ENCODE measurements at places on chromosomes 1 and 21.

- DNase-seq: no peak
Observed at GRCh38 chr1:102593276-102593675, 515.0 kb downstream of the COL11A1 start.

DNA sequence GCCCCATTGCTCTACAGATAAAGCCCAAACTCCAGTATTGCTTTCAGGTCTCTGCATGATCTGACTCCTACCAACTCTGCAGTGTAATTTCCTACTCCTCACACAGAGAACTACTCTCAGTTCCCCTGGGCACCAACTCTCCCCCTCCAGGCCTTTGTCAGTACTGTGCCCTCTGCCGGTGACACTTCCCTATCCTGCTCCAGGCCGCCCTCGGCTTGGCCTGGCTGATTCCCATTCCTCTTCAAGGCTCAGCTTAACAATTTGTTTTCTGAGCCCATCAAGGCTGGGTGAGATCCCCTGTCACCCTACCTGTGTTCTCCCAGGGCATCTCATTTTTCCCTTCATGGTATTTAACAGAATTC lies 2.6 kb downstream of the SLAMF8 start:
- DNase-seq: no peak

GRCh38 chr1:10401281-10401680 lies 2.4 kb downstream of the PGD start:
- DNase-seq: no peak

- DNase-seq: no peak
Observed at GRCh38 chr1:208088319-208088718, 155.9 kb downstream of the PLXNA2 start.

DNA sequence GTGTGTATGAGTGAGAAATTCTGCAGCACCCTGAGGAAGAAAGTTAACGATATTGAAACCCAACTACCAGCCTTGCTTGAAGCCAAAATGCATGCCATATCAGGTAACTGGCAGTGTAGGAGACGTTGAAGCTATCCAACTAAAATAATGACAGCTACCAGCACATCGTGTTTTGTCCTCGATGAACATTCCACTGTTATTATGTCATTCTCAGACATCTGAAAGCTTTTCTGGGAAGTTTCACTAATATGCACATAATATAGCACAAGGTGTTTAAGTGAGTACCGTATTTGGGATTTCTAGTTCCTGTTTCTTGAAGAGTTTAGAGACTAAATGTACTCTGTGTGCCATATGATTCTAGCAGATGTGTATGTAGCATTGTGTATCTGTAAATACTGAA lies 173.5 kb downstream of the DISC1 start:
- DNase-seq: no peak

DNA sequence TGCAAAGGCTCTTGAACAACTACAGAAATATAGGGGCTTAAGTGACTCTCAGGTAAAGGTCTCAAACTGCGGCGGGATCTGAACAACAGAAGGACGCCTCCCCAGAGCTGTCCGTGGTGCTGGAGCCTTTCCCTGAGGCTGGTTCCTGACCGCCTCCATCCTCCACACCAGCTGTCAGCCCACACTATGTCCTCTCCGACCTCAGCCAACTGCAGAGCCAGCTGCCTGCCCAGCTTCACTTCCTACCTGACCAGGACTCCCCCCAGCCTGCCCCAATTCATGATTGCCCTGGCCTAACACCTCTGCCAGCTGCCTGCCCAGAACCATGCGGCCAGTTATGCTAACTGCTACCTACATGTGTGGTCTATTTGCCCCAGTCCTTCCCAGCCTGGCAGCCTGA lies 63.6 kb upstream of the ZC3H12A start:
- no peak for DNase-seq

GRCh38 chr1:30275926-30276764 lies 447.2 kb downstream of the MATN1 start:
- DNase-seq: no peak

- no peak for DNase-seq
Observed at GRCh38 chr1:243849421-243850201, 432 bp downstream of the AKT3 start.

- DNase-seq: no peak
Observed at GRCh38 chr1:225943582-225943981, 2.6 kb upstream of the LEFTY2 start.

GRCh38 chr21:37063433-37063832 lies 9.4 kb downstream of the PIGP start:
- DNase-seq: no peak

- no peak for DNase-seq
Observed at GRCh38 chr1:223041481-223041880, 101.6 kb downstream of the TLR5 start.

DNA sequence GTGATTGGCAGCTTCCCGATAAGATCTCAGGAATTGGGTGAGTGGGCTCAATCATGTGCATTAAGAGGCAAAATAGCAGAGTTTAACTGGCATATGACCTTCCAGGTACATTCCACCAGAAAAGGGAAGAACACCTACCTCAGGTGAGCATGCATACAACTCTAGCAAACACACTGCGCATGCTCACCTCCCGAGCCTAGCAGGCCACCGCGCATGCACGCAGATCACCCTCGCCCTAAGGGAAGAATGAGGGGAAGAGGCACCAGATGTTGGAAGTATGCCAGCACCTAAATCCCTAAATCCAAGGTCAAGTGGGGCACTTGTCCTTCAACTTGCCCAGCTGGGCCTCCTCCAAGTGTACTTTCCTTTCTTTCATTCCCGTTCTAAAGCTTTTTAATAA lies 23.6 kb upstream of the CBR3 start:
- DNase-seq: no peak

DNA sequence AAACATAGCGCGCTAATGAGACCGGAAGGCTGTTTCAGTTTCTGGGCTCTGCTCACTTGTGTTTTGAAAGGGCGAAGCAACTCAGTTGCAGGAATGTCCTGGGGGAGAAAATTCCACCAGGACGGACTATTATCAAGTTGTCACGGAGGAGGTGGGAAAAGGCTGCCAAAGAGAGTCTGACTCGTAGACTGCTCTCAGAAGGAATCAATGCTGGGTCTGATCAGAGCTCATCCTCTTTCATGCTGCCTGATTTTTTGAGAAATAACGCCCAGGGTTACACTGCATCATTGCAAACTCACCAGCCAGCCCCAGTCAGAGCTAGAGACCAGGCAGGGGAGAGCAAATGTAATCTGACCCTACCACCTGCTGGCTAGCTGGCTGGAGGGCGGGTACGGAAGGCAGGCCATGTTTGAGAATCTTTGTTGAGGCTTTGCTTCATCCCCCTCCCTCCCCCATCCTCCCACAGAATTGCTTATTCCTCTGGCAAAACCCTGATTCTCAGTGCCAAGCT lies 36.4 kb upstream of the BCL9 start:
- DNase-seq: no peak

DNA sequence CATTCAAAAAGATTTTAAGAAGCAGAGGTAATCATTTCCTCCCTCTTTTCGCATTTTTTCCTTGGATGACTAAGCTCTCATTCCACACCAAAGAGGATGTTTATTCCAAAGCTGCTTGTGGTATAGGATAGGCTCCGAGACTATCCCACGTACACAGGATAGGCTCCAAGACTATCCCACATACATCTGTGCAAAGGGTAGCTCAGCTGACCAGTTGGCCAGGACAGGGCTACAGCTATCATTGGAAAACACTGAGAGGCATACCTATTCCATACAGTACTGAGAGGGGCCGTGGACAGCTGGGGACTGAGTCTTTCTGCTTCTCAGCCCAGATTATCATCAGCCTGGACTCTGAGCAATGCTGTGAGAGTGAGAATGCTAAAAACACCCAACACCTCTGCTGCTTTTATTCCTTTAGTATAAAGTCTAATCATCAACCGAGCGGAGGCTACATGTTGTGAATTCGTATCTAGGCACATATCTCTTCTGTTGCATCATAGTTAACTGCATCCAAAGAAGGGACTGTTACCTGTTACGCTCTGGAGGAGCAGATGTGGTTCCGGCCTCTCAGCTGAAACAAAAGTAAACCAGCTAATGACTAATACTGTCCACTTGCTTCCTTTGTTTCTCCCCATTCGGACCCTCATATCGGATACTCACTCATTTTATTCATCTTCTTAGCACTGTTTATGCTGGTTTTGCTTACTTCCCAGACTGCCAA lies 141.0 kb downstream of the TNFSF18 start:
- no peak for DNase-seq

DNA sequence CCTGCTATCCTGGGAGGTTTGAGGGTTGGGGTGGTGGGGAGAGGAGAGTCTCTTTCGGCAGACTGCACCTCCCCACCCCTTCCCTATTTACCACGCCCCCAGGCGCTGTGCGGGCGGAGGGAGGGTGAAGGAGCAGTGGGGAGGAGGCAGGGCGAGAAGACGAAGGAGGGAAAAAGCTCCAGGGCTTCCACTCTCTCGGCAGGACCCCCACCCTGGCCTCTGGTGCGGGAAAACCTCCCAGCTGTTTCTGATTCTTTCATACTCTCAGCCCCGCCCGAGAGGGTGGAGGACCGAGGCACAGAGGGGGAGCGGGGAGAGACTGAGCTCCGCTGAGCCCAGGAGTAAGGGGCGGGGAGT lies 866 bp upstream of the WNT2B start:
- no peak for DNase-seq

- DNase-seq: no peak
Observed at GRCh38 chr1:216665406-216665805, 57.8 kb downstream of the ESRRG start.
